ENCODE measurements at places on chromosomes 6 and 20. TPM values are rescaled to one million over a fixed set of nuclear protein-coding genes. Genes with fewer than 3 reads are reported as not detected.

GRCh38 chr6:52802806-52803205 is 810 bp downstream of the GSTA1 start:
- no peak overlapping the region for H3K4me3 ChIP-seq
- DNase-seq: no peak

- no peaks in the 10 kb centered on the region for H3K27me3 ChIP-seq
- H3K4me1 ChIP-seq: no peaks in the 10 kb centered on the region
- H3K4me3 ChIP-seq: no peak overlapping the region
- no peak overlapping the region for H3K27ac ChIP-seq
Measured at GRCh38 chr6:1738558-1739081, 128.9 kb downstream of the FOXC1 start.

DNA sequence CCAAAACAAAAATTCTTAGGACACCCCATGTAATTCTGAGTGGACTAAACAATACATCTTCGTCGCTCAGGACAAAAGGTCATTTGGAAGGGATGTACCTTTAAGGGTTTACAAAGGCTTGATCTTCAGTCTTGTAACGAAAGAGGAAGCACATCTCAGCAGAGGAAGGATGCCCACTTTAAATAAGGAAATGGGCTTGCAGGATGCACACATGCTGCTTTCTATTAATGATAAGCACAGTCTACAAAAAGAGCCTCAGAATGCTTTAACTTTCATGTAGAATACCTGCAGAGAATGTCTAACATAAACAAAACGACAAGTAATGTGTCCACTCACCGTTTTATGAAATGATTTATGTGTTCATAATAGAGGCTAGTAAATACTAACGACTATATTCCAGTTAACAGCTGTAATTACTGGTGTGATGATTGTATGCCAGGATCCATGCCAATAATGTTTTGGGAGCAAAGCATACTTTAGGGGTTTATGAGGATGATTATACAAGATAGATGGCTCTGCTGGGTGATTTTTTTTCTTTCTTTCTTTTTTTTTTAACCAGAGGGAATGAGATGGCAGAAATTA is 216.9 kb downstream of the GMDS start:
- DNase-seq: no peak
- no peak overlapping the region for H3K27ac ChIP-seq
- H3K27me3 ChIP-seq: no peaks in the 10 kb centered on the region
- H3K36me3 ChIP-seq: no peaks in the 10 kb centered on the region

DNA sequence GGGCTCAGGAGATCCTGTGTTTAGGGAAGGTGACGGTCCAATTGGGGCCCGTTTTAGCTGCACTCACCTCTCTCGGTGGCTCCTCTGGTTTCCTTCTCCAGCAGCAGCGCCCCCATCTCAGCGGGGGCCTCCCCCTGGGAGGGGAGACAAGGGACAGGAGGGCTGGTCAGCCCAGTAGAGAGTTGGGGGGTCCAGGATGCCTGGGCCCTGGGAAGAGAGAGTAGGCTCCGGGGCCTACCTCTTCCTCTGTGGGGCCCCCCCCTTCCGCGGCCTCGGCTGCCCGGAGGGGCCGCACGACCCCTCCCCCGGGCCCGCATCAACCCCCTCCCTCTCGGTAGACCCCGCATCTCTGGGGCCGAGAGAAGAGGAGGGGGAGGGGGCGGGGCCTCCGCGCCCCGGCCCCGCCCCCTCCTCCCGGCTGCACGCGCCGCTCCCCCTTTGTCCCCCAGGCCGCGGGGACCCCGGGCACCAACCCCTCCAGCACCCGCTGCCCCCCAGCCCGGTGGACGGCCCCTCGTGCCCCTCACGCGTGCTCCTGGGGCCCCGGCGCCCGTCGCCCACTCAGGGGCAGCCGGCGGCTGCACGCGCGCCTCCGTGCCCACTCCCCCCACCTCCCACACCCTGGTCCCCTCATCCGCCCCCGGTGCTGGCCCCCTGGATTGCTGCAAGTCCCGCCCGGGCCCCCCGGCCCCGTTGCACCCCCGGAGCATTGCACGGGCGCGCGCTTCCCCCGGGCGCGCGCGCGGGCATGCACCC is 464 bp downstream of the EHMT2 start:
- peak overlapping the region; percentile 88 for H3K4me3 ChIP-seq
- DNase-seq: no peak
- peaks cover 32% of the 10 kb centered on the region for H3K4me1 ChIP-seq
- peaks cover 2% of the 10 kb centered on the region for H3K36me3 ChIP-seq

DNA sequence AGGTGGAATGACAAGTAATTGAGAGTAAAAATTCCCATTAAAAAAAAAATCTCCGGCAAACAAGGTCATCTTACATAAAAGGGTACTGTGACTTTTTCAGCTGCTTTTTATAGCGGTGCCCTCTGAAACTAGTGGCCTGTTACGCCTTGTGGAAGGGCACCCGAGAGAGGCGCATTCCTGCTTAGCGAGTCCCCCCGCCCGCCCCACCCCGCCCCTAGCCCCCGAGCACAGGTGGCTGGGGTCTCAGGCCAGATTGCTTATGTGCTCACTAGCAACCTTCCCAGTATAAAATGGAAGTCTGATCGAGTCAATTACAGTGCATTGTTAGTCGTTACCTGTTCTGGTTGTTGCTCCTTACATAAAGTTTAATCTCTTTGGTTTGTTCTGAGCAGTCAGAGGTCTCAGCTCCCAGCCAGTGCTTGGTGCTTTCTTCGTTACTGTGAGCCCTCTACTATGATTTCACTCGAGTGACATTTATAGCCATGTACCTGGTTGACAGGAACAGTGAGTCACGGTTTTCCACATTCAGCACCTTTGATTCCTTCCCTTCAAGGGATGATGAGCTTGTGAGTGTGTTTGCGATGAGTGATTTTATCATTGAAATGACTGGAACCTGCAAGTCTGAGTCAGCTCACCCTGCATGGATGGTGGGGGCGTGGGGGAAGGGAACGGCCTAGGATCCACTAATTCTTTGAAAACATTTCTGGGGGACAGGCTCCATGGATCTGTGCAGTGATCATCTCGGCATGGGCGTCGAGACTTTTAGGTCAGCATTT is 47.6 kb downstream of the ZDHHC14 start:
- H3K36me3 ChIP-seq: no peaks in the 10 kb centered on the region
- no peak for DNase-seq
- no peak overlapping the region for H3K4me3 ChIP-seq
- no peak overlapping the region for H3K27ac ChIP-seq
- H3K27me3 ChIP-seq: peaks cover 7% of the 10 kb centered on the region

GRCh38 chr20:33832103-33832804 is 21.1 kb downstream of the CHMP4B start:
- H3K27ac ChIP-seq: no peak overlapping the region
- H3K4me3 ChIP-seq: no peak overlapping the region
- no peaks in the 10 kb centered on the region for H3K27me3 ChIP-seq
- DNase-seq: no peak

DNA sequence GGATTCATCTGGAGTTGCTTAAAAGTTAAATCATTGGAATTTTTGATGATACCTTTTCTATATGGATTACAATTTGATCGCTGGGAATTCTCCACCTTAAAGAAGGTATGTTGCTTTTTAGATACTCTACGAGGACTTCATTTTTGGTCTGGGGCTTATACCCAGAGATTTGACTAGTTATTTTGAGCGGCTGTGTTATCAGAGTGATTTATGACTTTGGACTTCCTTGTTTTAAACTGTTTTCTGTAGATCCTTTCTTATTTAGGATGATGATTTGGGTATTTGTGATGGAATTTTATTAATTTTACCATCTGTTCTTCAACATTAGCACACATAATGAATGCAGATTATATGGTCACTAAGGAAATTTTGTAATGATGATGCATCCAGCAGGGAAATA is 75.2 kb downstream of the SOX4 start:
- no peak for DNase-seq
- H3K27ac ChIP-seq: no peak overlapping the region
- H3K36me3 ChIP-seq: peaks cover 7% of the 10 kb centered on the region

SOX4 gene
- total RNA-seq: 2.0 TPM

TINAG gene
- total RNA-seq: not detected

TAGAP gene
- total RNA-seq: 56.9 TPM

MYT1 gene
- not detected for total RNA-seq

BICRAL gene
- 38.6 TPM for total RNA-seq

TSBP1 gene
- total RNA-seq: not detected

FAM83B gene
- total RNA-seq: not detected

TBC1D20 gene
- 36.6 TPM for total RNA-seq

Measured in naive thymus-derived CD8-positive, alpha-beta T cell (primary cell).